ENCODE measurements at places on chromosomes 16 and 17.

- DNase-seq = no peak
Observed at GRCh38 chr16:85948616-85949265, 49.8 kb downstream of the IRF8 start.

DNA sequence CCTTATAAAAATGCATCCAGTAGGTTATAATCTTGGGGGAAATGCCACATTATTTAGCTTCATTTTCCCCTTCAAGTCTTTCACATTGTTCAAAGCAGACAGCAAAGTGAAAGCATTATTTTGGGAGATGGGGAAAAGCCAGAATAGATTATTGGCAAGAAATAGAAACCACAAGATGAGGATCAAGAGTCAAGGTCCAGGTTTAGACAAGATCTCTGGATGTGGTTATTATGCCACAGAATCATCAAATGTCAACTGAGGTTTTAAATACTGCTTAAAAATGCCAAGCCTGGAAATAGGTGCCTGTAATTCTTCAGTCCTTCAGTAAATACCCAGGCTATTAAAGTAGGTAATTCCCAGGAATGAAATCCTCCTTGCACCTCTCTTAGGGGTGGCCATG is 65.1 kb upstream of the ALOX12 start:
- no peak for DNase-seq

GRCh38 chr16:72132726-72133125 is 39.1 kb downstream of the DHX38 start:
- DNase-seq = no peak

DNA sequence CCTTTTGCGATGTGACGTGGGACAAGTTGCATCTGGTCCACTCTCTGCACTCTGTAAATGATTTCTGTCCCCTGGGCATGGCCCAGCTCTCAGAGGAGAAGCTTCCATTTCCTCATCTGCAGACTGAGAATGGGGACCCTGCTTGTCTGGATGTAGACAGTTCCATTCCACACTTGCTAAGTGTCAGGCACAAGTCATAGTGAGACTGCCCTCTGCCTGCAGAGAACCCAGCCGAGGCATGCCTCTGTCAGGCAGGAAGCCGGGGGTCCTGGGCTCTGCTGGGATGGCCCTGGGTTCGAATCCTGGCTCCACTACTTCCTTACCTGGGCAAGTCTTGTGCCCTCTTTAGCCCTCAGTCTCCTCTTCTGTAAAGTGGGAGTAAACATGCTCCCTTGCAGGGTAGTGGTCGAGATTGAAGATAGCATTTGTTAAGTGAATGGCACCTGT is 4.1 kb downstream of the MAP2K3 start:
- DNase-seq = no peak

- DNase-seq = no peak
Observed at GRCh38 chr17:28151001-28151400, 108.5 kb downstream of the NLK start.

DNA sequence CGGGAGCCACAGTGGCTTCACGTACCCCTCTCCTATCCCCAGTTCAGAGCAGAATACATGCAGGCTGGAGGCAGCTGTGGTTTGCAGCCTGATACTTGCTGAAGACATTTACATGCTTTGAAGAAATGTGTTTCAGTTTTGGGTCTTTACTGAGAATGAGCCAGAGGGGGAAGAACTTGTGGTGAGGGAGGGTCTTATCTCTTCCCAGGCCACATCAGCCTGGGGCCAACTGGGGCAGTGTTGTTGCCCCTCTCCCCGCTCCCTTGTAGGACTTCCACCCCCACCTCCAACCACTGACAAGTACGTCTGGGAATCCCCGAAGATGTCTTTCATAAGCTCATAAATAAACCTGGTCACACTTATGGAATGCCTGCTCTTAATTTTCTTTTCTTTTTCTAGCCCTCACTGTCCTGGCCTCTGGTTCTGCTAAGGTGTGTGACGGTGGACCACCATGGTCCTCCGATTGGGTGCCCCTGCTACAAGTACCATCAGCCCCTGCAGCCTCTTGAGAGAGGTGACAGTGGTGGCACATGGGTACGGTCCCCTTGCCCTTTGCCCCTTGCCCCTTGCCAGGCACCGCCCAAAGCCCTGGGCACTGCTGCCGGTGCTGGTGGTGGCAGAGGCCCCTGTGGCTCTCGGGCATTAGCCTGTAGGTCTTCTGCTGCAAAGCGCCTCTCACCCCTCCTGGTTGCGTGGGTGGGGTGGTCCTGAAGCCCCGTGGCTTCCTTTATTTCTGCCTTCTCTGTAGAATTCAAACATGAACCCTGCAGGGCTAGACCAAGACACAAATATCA is 144.8 kb upstream of the RPH3AL start:
- DNase-seq = no peak

- no peak for DNase-seq
Observed at GRCh38 chr16:2194852-2195321, 1.5 kb downstream of the CASKIN1 start.

DNA sequence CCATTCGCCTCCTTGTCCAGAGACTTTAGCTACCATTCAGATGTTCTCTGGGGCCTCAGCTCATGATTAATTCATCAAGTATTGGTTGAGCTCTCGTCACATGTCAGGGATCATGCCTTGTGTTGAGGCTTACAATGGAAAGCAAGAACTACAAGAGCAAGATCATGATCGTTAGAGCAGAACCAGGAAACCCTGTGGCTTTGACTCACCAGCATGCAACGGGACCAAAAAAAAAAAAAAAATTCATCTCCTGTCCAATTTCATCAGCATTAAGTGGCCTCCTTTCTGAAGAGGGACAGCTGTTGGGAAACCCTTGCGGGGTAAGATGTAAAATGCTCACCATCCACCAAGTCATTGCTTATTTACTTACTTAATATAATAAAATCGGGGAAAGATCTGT is 12.1 kb upstream of the USP10 start:
- peak; percentile 59 for DNase-seq

GRCh38 chr17:50101346-50102163 is 6.4 kb downstream of the PDK2 start:
- DNase-seq = peak; percentile 29

DNA sequence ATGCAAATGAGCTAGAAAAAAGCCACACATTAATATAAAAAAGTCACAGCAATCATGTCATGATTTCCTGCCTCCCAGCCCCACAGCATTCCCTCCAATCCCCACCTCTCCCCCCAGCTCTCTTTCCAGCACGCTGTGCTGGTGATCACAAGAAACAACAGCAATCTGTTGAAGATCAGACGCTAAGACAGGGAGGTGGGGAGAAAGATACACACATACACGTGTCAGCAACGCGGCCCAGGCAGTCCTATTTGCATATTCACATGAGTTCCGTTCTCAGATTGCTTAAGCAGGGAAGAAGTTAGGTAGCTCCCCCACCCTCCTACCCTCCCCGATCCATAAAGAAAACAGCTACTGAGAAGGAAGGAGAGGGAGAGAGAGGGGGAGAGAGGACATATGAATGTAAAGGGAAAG is 405.5 kb upstream of the PSMD7 start:
- DNase-seq = no peak

DNA sequence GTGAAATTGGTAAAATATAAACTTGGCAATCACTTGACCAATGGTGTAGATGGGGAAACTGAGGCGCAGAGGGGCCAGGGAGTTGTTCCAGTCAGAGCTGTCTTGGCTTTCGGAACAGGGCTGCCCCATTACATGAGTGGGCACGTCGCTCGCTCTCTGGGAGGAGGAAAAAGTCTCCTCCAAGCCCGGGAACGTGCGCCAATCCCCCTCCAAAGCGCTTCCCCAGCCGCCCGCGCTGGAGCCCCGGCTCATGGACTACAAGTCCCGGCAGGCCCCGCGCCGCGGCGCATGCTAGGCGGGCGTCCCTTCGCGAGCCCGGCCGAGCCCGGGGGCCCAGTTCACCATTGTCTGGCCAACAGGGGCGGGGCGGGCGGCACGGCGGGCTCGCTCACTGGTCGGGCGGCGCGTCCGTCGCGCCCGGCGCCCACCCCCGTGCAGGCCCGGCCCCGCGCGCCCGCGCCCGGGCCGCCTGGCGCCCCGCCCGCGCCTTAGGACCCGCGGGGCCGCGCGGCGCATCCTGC is at the start of gene LLGL1:
Gene LLGL1, plus strand, starts transcription at position 515 of the 521 bp plus-strand sequence. CDS start 48 bp downstream, outside the sequence.
- DNase-seq = peak; percentile 92

DNA sequence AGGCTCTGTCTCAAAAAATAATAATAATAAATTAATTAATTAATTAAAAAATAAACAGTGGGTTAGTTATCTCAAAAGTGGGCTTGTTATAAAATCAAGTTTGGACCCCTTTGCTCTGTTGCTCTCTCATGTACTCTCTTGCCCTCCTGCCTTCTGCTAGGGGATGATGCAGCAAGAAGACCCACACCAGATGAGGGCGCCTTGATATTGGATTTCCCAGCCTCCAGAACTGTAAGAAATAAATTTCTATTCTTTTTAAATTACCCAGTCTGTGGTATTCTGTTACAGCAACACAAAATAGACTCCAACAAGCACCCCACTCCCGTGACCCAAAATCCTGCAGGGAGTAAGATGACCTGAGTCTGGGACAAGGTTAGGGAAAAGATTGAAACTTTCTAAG is 2.1 kb upstream of the ZNF652 start:
- no peak for DNase-seq

DNA sequence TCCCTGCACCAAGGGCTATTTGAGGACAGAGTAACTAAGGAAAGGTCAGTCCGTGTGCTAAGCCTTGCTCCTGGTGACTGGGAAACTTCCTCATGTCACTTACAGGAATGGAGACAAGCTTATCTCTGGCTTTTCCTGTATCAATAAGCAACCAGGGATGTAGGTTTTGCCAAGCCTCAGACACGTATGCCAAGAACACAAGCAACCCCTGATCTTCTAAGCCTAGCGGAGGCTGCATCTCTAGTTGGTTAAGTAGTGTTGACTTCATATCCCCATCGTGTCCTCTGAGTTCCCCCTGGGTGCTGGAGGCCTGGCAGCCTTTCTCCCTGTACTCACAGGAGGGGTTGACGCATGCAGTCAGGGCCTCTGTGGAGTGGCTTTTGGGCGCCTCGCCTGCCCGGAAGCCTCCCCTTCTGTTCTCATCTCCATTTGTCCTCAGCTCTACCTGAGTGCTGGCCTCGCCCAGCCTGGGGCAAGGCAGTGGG is 1.4 kb upstream of the C1QTNF1 start:
- DNase-seq = no peak

GRCh38 chr16:79982361-79982760 is 381.8 kb upstream of the MAF start:
- DNase-seq = no peak

DNA sequence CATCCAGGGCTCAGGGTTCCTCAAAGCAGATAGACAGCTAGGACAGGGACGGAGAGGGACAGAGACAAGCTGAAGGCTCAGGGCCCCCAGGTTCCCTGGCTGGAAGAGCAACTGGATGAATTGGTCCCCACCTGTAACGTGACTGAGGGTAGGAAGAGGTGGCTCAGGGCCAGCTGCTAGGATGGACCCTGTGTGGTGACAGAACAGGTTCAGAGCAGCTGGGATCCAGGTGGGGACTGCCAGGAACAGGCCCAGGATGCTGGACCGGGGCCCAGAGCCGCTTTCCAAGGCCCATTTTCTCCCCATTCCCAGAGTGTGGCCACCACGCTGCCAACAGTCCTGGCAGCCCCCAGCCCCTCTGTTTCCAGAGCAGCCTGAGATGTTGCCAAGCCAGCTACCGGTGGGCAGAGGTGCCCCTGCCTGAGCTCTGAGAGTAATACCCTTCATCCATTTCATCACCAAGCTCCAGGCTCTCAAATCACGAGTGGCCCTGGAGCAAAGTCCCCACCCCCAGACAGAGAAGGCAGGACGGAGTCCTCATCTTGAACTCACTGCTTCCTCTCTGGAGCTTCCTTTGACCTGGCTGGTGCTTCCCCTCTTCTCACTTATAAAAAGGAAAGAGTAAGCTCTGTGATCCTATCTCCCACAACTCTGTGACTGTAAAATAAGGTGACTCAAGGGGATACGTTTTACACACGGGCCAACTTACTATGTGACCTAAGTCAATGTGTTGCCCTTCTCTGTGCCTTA is 79.6 kb downstream of the TMEM132E start:
- no peak for DNase-seq

- DNase-seq = no peak
Observed at GRCh38 chr17:61388561-61389356, 10.9 kb upstream of the TBX2 start.

GRCh38 chr17:64596439-64596838 is 65.7 kb downstream of the SMURF2 start:
- DNase-seq = no peak

GRCh38 chr17:3722716-3723115 is 987 bp upstream of the HASPIN start:
- DNase-seq = no peak

GRCh38 chr17:45628019-45628418 is 137.5 kb upstream of the PLEKHM1 start:
- no peak for DNase-seq

GRCh38 chr16:27761816-27762215 is 211.9 kb downstream of the KATNIP start:
- DNase-seq = no peak

DNA sequence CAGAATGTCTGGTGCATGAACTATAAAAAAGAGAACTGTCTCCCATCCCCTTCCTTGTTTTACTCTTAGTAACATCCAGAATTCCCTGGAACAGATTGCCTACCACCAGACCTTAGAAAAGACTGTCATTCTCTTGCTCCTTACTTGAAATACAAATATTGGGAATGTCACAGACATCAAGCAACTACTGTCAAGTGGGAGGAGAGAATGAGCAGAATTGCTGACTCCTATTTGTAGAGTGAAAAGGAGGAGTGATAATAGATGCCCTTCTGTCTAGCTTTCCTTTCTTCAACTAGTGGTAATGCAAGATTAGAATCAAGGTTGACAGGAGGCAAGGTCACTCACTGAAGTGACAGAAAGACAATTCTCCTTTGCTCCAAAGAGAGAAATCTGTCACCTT is 23.9 kb upstream of the NOL11 start:
- DNase-seq = no peak

DNA sequence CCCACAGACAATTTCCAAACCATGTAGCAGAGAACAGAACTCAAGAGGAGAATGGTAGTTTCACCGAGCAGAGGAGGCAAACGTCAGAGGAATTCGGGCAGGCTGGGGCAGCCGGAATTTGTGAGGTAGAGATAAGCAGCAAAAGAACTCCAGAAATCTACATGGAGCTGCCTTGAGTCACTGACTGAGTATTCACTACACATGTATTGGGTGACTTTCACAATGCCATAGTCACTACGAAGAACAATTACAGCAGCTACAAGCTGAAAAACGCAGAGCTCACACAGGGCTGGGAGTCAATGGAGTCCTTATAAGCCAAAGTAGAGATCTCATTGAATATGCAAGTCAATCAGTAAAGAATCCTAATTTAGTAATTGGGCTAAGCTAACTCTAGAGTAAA is 13.4 kb downstream of the CMC2 start:
- peak; percentile 66 for DNase-seq

- no peak for DNase-seq
Observed at GRCh38 chr16:85952197-85952596, 53.2 kb downstream of the IRF8 start.

DNA sequence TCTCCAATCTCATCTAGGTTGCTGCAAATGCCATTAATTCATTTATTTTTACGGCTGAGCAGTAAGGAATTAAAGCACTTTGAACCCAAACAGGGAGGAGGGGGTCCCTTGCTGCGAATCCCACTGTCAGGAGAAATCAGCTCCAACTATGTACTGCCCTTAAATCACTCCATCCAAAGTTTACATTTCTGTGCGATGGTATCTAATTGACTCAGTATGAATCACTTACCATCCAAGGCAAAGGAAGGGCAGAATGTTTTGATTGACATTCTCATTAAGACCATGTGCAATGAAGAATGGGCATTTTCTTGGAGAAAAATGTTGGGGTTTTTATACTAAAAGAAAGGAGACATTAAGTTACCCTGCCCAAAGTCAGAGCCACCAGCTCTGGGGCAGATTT is 47.7 kb upstream of the XYLT1 start:
- DNase-seq = no peak

All from fibroblast of skin of left biceps (primary cell).